ENCODE measurements at places on chromosomes 2 and 18.

DNA sequence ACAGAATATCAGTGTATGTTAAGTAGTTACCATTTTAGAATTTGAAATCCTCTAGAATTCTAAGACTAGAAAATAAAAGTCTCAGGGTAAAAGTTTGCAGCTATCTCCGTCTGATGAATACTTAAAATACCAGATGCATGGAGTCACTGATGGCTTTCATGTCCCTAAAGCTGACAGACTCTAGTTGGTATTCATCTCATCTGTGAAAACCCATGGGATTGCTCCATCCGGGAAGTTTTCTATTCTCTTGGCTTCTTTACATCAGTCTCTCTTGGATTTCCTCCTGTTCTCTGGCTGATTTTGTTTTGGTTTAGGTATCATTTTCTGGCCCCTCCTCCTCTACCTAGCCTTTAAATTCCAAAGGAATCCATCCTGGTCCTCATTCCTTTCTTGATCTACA lies 465.6 kb upstream of the POU3F3 start:
- no peak overlapping the region for H3K4me3 ChIP-seq
- H3K4me1 ChIP-seq: no peaks in the 10 kb centered on the region
- H3K36me3 ChIP-seq: no peaks in the 10 kb centered on the region

- no peak overlapping the region for H3K4me3 ChIP-seq
- no peak for DNase-seq
- peak overlapping the region; percentile 52 for H3K27ac ChIP-seq
- H3K36me3 ChIP-seq: peaks cover 46% of the 10 kb centered on the region
- H3K27me3 ChIP-seq: no peaks in the 10 kb centered on the region
- peaks cover 11% of the 10 kb centered on the region for H3K4me1 ChIP-seq
These were observed 9.3 kb downstream of the RMC1 start for GRCh38 chr18:23512641-23513040.

- no peak for DNase-seq
- H3K36me3 ChIP-seq: no peaks in the 10 kb centered on the region
- H3K27me3 ChIP-seq: peaks cover 5% of the 10 kb centered on the region
These were observed 96.0 kb downstream of the ACKR3 start for GRCh38 chr2:236665572-236666118.

DNA sequence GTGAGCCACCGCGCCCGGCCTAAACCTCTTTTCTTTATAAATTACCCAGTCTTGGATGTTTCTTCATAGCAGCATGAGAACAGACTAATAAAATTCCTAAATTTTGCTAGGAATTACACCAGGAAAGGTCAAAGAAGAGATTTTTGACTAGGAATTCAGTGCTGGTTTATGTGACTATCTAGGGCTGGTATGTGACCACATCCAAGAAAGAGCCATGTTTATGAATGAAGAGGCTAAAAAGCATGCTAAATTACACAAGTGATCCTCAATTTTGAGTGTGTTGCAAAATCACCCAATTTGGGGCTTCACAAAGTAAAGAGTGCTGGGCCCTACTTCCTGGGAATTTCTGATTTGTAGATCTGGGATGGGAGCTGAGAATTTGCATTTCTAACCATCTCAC lies 123.6 kb downstream of the CSRNP3 start:
- H3K4me3 ChIP-seq: no peak overlapping the region
- no peaks in the 10 kb centered on the region for H3K4me1 ChIP-seq
- no peak overlapping the region for H3K27ac ChIP-seq
- H3K27me3 ChIP-seq: no peaks in the 10 kb centered on the region
- H3K36me3 ChIP-seq: no peaks in the 10 kb centered on the region

GRCh38 chr2:62303788-62304187 lies 107.9 kb downstream of the B3GNT2 start:
- H3K27ac ChIP-seq: peak overlapping the region; percentile 91
- DNase-seq: no peak
- H3K27me3 ChIP-seq: no peaks in the 10 kb centered on the region
- peaks cover 56% of the 10 kb centered on the region for H3K4me1 ChIP-seq
- no peaks in the 10 kb centered on the region for H3K36me3 ChIP-seq
